CD4-positive, alpha-beta T cell treated with Interleukin-10 for 1 hour (primary cell): ENCODE measurements at places on chromosomes 5 and 9.

DNA sequence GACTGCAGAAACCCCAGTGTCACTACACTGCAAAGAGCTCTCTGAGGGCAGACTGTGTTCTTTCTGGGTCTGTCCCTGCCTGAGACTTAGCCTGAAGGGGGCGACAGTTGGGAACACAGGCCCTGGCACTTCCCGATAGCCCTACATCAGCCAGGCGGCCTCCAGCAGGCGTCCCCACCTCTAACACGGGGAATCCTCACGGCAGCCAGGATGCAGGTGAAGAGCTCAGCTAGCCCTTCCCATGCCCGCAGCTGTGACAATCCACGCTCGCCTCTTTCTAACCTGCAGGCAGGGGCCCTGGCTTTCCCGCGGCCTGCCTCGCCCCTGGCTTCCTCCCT lies 5.9 kb downstream of the MED22 start:
- DNase-seq: no peak

GRCh38 chr9:6214903-6215302 lies 704 bp upstream of the IL33 start:
- no peak for DNase-seq

GRCh38 chr9:137303151-137303892 lies 1.3 kb upstream of the NRARP start:
- DNase-seq: no peak

DNA sequence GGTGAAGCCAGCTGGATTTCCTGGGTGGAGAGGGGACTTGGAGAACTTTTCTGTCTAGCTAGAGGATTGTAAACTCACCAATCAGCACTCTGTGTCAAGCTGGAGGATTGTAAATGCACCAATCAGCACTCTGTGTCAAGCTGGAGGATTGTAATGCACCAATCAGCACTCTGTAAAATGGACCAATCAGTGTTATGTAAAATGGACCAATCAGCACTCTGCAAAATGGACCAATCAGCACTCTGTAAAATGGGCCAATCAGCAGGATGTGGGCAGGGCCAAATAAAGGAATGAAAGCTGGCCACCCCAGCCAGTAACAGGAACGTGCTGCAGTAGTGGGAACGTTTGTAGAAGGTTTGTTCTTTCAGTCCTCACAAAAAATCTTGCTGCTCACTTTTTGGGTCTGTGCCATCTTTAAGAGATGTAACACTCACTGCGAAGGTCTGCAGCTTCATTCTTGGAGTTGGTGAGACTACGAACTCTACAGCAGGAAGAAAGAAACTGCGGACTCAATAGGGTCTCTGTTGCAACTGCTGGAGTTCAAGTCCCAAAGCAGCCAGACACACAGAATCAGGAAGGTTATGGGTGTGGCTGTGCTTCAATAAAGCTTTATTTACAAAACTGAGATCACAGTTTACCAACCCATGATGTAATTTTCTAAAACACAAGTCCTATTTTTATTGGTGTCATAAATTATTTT lies 145.7 kb upstream of the ERCC6L2 start:
- DNase-seq: no peak

DNA sequence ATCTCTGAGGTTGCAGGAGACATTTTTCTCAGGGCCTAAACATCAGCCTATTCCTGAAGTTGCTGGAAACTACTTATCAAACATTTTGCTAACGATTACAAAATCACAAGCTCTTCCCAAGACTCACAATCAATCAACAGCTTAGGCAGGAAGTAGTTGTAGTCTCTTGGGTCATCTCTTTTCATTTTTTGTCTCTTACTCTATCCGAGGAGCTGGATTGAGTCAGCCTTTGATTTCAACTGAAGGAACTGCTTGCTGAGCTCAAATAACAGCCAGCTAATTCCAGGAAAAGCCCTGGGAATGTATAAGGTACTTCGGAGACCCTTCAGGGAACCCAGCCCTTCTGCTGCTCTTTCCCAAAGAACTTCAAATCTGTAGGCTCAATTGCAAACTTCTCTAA lies 398.9 kb downstream of the PLK2 start:
- no peak for DNase-seq

GRCh38 chr5:168770996-168771395 lies 191.8 kb upstream of the PANK3 start:
- no peak for DNase-seq

GRCh38 chr9:133371261-133371711 lies 4.6 kb downstream of the SURF4 start:
- peak; percentile 76 for DNase-seq

GRCh38 chr9:15499139-15499538 lies 11.6 kb downstream of the PSIP1 start:
- DNase-seq: no peak

- no peak for DNase-seq
Observed at GRCh38 chr5:2914981-2915484, 163.6 kb upstream of the IRX2 start.

DNA sequence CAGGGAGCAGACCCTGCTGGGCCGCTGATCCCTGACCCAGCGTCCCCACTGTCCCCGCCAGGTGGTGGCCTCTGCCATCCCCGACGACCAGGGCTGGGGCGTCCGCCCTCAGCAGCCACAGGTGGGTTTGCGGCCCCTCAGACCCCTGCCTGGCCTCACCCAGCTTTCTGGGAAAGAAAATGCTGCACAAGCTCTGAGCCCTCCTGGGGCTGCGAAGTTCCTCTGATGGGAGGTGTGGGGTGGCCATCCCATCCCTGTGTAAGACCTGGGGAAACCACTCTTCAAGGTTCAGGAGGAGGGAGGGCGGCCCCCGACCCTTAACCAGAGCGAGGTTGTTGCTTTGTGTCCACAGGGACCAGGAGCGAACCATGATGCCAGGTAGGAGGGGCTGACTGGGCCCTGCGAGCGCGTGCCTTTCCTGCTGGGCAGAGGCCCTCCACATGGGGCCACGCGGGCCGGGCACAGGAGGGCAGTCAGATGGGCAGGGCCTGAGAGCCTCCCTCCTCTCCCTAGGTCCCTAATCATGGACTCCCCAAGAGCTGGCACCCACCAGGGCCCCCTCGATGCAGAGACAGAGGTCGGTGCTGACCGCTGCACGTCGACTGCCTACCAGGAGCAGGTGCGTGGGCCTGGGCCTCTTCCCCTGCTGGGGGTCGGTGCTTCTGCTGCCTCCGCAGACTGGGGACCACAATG lies 7.7 kb downstream of the NOXA1 start:
- no peak for DNase-seq
